Stimulated activated naive CD4-positive, alpha-beta T cell (primary cell): ENCODE measurements at places on chromosomes 11 and 22.

- DNase-seq = no peak
These were observed 39.7 kb downstream of the DEUP1 start for GRCh38 chr11:93370260-93370659.

GRCh38 chr11:111795334-111795985 is 29.3 kb upstream of the PPP2R1B start:
- DNase-seq = no peak

DNA sequence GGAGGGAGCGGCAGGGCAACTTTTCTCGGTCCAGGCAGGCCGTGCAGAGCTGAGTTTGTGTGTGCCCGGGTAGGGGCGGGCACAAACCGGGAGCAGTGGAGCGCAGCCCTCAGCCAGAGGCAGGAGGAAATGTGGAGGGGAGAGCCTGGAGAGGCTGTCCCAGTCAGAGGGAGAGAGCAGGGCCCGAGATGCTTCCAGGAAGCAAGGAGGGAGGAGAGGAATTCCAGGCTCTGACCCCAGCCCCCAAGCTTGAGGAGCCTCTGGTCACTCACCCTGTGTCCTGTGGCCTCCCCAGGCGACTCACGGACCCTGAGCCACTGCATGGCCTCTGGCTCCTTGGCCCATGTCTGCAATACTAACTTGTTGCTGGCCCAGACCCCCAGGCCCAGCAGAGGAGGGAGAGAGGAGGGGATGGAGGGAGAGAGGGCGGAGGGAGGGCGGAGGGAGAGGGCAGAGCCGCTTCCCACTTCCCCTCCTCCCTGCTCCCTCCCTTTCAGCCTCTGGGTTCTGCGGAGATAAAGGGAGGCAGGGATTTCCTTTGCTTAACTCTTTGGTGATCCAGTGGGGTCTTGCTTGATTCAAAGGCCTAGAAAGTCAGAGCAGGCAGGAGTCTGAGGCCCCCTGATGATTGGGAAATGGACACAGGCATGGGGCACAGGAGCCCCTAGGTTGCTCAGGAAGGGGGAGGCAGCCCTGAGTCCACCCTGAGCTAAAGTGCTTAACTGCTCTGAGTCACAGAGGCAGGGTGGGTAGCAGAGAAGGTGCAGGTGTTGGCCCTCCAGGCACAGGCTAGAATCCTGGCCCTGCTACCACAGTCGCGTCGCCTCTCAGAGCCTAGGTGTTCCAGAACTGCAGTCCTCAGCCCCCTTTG is at the start of gene C1QTNF6:
C1QTNF6 (minus strand) TSS at position 357 of the 871 bp plus-strand sequence; CDS start at position 323, 34 bp downstream.
- no peak for DNase-seq

- no peak for DNase-seq
These were observed 1.7 kb downstream of the FCHSD2 start for GRCh38 chr11:73140213-73141030.

GRCh38 chr11:112734207-112734606 is 227.0 kb upstream of the NCAM1 start:
- no peak for DNase-seq

DNA sequence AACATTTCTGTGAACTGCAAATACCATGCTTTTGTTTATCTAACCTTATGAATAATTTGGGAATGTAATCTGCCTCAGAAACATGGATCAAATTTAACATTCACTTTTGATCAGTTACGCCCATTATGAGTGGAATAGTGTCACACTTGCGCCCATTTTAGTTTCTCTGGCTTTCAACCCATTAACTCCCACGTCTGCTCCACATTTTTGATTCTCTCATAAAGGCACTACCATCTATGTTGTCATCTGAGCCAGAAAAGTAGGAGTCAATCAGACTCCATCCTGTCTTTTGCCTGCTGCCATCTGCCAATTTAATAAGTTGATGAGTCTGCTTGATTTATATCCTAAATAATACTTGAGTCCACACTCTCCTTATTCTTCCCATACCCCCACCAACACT is 1090.7 kb downstream of the DLG2 start:
- no peak for DNase-seq

DNA sequence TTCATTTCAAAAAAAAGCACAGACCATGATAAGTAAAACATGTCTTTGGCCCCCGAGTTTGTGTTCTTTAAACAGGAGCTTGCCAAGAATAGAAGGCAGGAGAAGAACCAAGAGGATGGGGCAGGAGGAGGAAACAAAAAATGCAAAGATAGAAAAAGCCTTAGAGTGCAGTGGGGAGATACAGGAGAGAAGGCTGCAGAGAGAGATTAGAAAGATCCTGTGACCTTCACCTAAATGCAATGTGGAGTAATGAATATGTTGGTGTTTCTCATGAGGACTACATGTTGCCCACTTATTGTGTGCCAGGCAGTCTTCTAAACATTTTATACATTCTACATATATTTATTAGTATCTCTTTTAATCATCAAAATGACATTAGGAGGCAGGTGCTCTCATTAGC is 2.3 kb upstream of the APLNR start:
- DNase-seq = no peak

GRCh38 chr11:101444851-101445250 is 139.0 kb downstream of the TRPC6 start:
- no peak for DNase-seq

DNA sequence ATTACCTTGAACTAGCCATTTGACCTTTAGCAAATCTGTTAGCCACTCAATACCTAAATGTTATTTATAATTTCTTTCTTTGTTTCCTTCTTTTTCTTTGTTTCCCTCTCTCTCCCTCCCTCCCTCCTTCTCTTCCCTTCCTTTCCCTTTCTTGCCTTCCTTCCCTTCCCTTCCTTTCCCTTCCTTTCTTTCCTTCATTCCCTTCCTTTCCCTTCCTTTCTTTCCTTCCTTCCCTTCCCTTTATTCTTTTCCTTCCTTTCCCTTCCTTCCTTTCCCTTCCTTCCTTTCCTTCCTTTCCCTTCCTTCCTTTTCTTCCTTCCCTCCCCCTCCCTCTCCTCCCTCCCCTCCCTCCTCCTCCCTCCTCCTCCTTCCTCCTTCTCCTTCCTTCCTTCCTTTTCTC is 75.7 kb upstream of the KCNA4 start:
- DNase-seq = no peak

DNA sequence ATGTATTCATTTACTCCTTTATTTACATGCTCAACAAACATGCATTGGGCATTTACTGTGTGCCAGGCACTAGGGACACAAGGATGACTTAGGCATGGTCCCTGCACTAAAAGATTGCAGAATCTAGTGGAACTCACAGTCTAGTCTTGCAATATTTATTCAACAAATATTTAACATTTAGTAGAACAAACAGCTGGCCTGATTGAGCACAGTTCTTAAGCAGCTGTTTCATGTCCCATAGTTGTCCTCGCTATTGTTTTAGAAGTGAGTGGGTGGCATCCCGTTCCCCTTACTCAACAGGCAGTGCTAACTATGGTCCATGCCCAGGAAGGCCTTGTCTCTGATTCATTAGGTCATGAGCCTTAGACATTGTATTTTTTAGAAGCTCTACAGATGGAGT is 459.9 kb upstream of the CADM1 start:
- no peak for DNase-seq

DNA sequence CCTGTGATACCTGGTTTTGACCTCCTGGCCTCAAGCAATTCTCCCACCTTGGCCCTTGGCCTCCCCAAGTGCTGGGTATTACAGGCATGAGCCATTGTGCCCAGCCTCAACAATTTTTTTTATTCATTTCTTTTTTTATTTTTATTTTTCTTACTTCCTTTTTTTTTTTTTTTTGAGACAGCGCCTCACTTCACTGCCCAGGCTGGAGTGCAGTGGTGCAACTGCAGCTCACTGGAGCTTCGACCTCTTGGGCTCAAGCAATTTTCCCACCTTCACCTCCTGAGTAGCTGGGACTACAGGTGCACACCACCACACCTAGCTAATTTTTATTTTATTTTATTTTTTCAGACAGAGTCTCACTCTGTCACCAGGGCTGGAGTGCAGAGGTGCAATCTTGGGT is 25.5 kb upstream of the CECR2 start:
- DNase-seq = no peak

GRCh38 chr11:82811369-82811768 is 77.7 kb upstream of the FAM181B start:
- DNase-seq = no peak

- no peak for DNase-seq
These were observed 21.3 kb downstream of the TRIM44 start for GRCh38 chr11:35683728-35684339.

DNA sequence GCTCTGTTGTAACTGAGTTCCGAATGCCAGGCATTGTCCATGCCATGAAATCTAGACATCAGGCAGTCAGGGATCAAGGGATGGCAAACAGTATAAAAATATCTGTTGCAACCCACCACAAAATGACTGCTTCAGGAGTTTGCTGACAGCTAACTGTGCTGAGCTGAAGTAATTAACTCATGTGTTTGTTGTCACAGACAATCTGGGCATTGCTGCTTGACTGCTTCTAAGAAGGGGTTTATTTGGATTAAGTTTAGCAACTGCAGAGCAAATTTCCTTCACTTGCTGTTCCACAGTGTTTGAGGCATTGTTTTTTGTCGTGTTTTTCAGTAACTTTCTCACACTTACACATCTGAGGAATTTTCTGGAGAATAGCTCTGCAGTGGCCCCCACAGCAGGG is 30.4 kb downstream of the BSX start:
- DNase-seq = no peak

- no peak for DNase-seq
These were observed 5.3 kb downstream of the BIRC3 start for GRCh38 chr11:102322560-102322959.

- DNase-seq = no peak
These were observed 29.4 kb downstream of the SCN3B start for GRCh38 chr11:123624974-123625373.

DNA sequence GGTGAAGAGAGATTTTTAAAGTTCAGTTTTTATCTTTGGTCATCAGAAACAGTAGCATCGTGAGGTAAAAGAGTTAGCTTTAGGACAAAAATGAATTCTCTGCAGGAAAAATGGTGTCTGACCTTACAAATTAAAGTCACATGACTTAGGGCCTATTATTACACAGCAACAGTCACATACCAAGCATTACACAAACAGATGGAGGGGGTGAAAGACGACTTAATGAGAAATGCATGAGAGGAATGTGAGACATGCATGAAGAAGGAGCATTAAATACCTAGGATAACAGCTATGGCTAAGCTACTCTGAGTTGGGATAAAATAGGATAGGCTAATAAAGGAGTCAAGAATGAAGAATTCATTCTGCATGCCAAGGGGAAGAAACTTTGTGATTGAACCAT is 77.5 kb downstream of the BLID start:
- DNase-seq = no peak

- DNase-seq = no peak
These were observed 284.0 kb downstream of the ETS1 start for GRCh38 chr11:128303383-128303782.

- DNase-seq = no peak
These were observed 40.3 kb upstream of the DAGLA start for GRCh38 chr11:61639816-61640443.

DNA sequence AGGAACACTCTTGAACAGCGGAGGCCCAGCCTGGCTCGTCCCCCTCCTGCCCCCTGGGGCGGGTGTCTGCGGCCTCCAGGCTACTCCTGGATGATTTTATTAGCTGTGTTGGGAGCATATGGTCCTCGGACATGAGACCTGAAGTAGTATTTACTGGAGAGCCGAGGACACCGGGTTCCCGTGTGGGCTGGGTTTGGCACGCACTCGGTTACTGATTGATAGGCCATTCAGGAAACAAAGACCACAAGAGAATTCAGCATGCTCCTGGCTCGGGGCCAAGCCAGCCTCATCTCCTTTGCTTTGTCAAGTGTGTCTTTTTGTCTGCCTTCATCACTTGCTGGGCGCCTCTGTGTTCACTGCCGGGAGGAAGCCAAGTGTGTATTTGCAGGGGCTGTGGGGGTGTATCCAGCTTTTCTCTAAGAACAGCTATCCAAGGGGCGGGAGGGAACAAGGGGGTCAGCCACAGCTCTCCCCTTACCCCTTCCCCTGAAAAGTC is 9.7 kb downstream of the FXYD2 start:
- peak; percentile 71 for DNase-seq

DNA sequence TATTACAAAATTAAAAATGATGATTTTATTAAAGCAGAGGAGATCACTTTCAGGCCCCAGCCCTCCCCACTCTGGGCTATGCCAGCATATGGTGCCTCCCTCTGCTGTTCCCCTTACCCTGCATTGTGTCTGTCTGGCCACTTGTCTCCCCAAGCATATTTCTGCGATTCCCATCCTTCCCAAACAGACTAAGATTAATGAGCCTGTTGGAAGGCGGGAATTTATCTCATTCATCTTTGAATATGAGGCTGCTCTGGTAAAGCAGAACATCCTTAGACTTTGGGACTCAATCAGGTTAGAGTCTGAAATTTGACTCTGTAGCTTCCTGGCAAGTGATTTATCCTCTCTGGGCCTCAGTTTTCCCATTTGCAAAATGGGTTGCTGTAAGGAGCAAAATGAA is 25.7 kb downstream of the AMPD3 start:
- DNase-seq = no peak

DNA sequence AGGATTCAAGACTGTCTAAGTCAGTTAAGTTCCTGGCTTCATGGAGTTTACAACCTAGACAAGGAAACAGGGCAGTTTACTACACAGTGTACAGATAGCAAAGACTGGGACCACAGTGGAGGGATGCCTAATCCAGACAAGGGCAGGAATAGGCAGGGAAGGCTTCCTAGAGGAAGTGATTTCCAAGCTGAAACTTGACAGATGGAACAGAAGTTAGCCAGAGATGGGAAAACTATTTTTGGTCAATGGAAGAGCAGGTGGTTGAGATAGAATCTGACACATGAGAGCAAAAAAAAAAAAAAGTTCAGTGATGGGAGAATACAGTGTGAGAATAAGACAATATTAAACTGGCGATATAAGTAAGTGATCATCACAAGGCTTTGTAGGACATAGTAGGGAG is 1.3 kb downstream of the COA4 start:
- no peak for DNase-seq

DNA sequence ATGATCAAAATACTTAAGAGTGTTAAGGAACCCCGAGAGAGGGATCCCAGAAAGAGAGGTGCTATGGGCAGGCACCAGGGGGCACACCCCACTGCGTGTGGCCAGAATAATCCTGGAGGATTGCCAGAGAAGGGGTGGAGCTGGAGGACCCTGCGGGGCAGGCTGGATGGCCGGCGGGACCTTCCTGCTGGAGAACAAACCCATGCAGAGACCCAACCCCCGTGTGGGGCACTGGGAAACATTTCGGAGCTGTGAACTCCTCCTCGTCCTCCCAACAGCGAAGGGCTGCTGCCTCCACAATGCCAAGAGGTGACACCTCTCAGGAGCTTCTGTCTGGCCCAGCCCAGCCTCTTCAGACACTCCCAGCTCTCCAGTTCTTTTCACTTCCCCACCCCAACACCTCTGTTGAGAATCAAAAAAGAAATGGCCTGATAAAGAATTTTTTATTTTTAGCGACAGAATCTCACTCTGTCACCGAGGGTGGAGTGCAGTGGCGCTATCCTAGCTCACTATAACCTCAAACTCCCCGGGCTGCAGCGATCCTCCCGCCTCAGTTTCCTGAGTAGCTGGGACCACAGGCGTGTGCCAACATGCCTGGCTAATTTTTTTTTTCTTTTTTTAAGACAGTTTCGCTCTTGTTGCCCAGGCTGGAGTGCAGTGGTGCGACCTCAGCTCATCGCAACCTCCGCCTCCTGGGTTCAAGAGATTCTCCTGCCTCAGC is 25.6 kb downstream of the RHOD start:
- peak; percentile 11 for DNase-seq

GRCh38 chr11:9302448-9302847 is 11.9 kb downstream of the TMEM41B start:
- DNase-seq = no peak
